ENCODE measurements at places on chromosomes 13 and 19.

DNA sequence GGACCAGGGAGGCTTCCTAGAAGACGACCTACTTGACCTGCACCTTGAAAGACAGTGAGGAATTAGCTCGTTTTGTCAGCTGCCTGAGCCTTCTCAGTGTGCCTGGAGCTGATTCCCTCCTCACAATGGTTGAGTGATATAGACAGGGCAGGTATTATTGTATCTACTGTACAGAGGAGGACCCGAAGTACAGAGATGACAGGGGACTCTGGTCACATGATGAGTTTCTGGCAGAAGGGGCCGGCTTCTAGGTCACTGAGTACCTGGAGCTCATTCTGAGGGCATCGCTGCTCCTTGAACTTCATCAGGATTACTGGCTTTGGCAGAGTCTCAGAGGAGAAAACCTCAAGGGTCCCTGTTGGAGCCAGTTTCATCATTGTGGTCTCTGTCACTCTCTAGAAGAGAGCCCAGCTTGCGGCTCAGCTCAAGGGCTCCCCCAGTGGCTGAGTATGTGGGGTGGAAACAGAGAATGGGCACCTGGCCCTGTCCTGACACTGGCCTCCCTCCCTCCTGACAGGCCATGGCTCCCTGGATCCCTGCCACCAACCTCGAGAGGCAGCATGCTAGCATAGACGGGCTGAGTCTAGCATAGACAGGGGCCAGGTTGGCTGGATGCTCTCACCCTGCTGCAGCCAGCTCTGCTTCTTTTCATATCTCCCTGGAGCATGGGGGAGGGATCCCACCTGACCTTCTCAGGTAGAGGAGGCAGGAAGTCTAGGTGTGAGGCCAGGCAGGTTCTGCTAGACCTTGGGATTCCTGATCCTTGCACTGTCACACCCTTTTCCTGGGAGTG lies 38.7 kb downstream of the NFIX start:
- DNase-seq, result peak; percentile 75

DNA sequence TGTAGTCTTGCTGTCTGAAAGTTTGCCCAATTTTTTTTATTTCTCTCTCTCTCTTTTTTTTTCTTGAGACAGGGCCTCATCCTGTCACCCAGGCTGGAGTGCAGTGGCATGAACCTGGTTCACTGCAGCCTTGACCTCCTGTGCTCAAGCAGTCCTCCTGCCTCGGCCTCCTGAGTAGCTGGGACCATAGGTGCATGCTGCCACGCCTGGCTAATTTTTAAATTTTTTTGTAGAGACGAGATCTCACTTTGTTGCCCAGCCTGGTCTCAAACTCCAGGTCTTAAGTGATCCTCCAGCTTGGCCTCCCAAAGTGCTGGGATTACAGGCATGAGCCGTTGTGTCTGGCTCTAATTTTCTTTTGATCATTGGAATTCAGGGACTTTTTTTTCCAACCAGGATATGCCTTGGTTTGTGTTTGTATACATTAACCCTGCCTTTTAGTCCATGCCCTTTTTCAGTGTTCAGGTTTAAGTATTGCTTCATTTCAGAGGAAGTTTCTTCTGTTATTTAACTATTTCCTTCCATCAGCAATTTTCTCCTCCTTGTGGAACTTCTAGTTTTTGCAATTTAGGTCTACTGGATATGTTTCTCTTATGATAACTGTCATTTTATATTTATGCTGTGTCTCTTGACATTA lies 201.4 kb downstream of the PCCA start:
- no peak for DNase-seq

- DNase-seq, result no peak
Observed at GRCh38 chr19:55717251-55717650, 21.0 kb downstream of the NLRP9 start.

DNA sequence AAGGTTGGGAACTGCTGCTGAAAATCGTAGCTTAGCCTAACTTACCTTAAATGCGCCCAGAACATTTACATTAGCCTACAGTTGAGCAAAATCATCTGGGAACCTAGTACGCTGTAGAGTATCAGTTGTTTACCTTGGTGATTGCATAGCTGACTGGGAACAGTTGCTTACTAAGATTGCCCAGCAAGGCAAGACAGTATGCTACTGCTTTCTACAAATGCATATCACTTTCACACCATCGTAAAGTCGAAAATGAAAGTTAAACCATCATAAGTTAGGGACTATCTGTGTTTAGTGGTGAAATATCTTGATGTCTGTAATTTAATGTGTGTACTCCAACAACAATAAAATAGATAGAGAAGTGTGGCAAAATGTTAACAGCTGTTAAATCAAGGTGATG lies 1670.6 kb upstream of the PCDH20 start:
- no peak for DNase-seq

DNA sequence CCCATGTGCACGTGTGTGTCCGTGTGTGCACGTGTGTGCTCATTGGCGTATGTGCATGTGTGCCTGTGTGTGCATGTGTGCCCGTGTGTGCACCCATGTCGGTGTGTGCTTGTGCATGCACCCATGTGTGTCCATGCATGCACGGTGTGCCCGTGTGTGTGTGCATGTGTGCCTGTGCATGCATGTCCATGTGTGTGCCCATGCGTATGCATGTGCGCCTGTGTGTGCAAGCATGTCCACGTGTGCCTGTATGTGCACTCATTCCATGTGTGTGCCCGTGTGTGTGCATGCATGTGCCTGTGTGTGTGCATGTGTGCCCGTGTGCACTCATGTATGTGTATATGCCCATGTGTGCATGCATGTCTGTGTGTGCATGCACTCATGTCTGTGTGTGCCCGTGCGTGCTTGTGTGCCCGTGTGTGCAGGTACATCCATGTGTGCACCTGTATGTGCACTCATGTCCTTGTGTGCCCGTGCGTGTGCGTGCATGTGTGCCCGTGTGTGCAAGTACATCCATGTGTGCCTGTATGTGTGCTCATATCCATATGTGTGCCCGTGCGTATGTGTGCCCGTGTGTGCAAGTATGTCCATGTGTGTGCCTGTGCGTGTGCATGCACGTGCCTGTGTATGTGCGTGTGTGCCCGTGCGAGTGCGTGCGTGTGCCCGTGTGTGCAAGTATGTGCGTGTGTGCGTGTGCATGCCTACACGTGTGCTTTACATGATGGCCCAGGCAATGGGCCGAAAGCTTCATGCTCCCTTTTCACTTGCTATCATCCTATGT lies 21.6 kb upstream of the MATK start:
- DNase-seq, result no peak

DNA sequence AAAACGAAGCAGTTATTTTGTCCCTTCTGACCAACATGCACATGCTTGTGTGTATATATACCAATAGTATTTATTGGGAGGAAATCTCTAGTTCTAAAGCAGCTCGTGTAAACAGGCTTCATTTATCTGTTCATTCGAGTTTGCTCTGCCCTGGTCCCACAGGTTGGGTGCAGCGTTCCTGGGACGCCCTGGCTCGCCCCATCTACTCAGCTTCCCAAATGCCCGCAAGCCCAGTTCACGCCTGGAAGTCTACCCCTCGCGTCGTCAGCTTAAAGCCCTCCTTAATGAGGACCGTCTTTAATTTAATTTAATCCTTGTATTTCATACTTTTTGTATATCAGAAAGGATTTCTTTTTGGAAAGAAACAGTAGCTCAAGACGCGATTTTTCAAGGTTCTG lies 604 bp downstream of the THSD1 start:
- DNase-seq, result no peak

DNA sequence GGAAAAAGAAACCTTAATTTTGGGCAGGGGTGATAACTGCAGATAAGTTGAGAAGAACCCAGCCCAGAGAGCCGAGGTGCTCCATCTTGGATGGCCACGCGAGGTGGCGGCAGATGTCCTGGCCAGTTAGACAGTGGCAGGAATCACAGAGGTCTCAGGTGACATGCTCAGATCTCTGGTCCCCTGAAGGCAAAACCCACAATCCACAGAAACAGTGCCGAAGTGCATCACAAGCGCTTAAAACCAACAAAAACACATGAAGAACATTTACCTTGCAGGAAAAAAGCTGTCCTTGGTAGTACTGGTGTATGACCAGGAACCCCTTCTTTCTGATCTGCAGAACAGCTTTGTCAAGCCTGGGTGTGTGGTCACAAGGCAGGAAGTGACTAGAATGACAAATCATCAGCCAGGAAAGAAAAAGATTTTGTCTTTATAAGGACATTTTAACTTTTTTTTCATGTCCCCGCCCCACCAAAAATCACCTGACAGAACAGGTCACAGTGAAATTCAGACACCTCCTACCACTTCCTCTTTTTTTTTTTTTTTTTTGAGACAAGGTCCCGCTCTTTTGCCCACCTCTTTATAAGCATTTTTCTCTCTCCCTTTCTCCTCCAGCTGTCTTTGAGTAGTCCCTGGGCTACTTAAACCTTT lies at the start of gene LCP1:
TSS of gene LCP1 (minus strand) at position 338 of the 651 bp plus-strand sequence. CDS start 22,515 bp downstream, outside the sequence.
- no peak for DNase-seq

- DNase-seq, result peak; percentile 7
Observed at GRCh38 chr13:112776971-112777370, 87.1 kb downstream of the ATP11A start.

- no peak for DNase-seq
Observed at GRCh38 chr13:67091603-67092002, 138.5 kb downstream of the PCDH9 start.

DNA sequence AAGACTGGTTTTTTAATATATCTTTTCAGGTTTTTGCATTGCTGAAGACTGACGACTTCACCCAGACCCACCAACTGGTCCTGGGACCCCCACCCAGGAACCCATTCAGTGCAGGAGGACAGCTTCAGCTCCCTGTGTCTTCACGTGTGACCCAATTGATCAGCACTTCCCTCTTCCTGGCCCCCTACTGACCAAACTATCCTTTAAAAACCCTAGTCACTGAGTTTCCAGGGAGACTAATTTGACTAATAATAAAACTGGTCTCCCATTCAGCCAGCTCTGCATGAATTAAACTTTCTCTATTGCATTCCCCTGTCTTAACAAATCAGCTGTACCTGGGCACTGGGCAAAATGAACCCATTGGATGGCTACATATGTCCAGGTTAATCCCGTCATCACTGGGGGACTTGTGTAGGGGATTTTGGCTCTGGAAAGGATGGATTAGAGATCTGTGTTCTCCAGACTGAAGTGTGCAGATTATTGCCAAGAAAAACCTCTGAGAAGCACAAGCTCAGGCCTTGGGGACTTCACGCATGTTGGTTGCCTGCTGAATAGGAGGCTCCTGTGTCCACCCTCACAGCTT lies 16.3 kb upstream of the PARP4 start:
- no peak for DNase-seq

- DNase-seq, result no peak
Observed at GRCh38 chr13:77580748-77581147, 45.2 kb downstream of the SCEL start.

DNA sequence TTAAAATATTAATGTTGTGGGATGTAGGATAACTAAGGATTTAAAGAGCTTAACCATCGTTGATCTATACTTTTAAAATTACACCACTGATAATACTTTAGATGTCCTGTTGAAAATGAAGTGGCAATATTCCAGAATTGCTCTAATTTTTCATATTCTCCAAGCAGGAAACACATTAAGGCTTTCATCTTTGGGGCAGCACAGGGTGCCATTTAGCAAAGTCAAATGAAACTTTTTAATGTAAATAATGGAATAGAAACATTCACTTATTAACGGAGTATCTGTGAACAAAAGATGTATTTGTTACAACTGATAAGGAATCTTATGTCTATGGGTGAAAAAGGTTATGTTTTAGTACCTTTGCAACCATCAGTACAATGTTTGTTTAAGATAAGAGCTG lies 50.0 kb upstream of the MIR17HG start:
- DNase-seq, result no peak

DNA sequence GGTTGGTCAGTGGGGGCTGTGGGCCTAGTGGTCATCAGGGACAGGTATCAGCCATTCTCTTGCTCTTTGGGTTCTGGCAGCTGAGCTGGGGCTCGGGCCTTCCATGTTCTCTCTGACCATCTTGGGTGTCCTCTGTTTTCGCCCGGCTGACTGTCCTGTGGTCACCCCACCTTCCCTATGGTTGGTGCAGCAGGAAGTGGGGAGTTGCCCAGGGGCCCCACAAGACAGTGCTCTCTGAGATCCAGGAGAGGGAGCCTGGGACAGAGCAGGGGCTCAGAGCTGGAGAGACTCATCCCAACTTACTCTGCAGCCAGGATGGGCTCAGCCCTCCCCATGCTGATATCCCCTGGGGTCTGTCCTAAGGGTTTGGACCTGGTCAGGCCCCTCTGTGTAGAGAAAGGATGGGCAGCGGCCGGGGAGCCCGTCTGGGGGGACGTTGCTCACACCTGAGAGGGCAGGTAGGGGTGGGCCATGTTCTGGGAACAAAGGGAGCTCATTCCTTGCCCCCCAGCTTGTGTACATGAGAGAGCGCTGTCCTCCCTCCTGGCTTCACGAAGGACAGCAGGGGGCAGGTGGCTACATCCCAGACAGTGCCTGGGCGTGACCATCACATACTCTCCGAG lies 937 bp upstream of the CEACAM8 start:
- DNase-seq, result no peak

DNA sequence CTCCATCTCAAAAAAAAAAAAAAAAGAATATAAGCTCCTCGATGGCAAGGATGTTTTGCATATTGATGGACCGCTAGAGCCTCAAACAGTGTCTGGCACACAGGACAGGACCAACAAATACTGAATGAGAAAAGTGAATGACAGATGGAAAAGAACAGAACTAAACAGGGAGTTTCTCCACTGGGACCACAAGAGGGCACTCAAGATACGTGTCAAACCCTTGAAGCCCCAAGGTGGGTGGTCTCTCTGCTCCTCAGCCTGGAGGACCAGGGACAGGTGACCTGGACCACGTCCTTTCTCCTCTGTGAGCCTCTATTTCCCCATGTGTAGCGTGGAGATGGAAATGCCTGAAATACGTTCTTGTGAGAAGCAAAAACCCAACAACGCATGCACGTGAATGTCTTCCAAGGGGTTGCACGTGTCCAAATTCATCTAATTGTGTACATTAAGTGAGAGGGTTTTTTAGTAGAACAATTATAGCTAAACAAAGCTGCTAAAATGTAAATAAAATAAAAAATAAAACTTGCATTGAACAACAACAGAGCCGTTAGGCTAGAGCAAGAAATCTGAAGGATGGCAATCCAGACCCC lies 5.7 kb upstream of the CDC42EP5 start:
- DNase-seq, result no peak

DNA sequence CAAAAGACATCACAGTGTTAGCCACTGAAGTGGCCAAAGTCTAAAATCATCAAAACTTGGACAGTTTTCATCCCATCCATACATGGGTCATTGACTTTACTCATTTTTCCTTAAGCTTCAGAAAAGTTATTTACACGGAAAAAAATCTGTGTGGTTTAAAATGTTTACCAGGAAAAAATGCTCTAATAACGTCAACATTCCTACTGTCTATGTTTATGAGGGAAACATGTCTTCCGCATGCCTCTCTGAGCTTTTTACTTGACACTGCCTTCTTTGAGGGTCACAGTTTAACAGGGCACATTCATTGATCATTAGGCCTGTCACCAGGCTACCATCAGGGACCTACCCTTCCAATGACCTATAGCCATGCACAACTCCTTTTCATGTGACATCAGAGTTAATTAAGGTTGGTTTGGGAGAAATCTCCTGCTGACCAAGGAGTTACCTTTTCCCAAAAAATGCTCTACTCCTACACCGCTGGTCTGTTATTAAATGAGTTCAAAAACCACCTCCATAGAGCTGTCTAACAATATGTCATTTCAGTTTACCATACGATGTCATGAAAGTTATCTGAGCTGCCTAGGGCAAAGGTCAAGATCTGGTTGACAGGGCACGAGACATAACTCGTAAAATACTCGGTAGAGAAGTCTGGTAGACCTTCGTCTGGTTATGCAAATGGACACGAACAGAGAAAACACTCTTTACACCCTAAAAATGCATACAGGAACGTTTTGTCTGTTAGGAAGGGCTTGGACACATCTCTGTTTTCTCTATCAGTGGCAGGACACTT lies 17.8 kb downstream of the FLT1 start:
- DNase-seq, result no peak

Measured in ovary (tissue), 10 donors.